ENCODE measurements at places on chromosomes 5 and 9. TPM values are rescaled to one million over a fixed set of nuclear protein-coding genes. Genes with fewer than 3 reads are reported as not detected.

DNA sequence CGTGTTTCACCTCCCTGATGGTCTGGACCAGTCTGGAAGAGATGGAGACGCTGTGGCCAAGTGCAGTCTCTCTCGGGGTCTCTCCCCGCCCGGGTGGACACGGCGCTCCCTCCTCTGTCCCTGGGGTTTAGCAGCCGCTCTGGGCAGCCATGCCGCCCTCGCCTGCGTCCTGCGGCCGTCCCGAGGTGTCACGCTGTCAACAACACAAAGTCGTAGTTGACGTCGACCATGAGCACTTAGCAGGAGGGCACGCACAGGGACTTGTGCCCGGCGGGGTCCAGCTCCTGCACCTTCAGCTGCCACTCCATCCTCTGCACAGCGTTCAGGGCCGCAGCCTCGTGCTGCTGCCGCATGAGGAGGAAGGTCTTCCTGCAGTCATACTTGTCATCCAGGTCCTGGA lies 368.9 kb downstream of the CDH9 start:
- H3K4me1 ChIP-seq: no peaks in the 10 kb centered on the region
- DNase-seq: no peak
- no peak overlapping the region for H3K4me3 ChIP-seq
- H3K27me3 ChIP-seq: no peaks in the 10 kb centered on the region

- DNase-seq: no peak
- no peak overlapping the region for H3K27ac ChIP-seq
- H3K36me3 ChIP-seq: peaks cover 73% of the 10 kb centered on the region
- H3K4me3 ChIP-seq: no peak overlapping the region
- H3K4me1 ChIP-seq: peaks cover 1% of the 10 kb centered on the region
Measured at GRCh38 chr9:36080519-36080918, 43.8 kb downstream of the RECK start.

The LHX3 gene
- not detected for total RNA-seq

The BTNL8 gene
- not detected for total RNA-seq

GRCh38 chr9:93048566-93049448 lies 9.7 kb upstream of the SUSD3 start:
- no peak overlapping the region for H3K27ac ChIP-seq
- no peaks in the 10 kb centered on the region for H3K27me3 ChIP-seq
- no peaks in the 10 kb centered on the region for H3K4me1 ChIP-seq
- H3K4me3 ChIP-seq: no peak overlapping the region

DNA sequence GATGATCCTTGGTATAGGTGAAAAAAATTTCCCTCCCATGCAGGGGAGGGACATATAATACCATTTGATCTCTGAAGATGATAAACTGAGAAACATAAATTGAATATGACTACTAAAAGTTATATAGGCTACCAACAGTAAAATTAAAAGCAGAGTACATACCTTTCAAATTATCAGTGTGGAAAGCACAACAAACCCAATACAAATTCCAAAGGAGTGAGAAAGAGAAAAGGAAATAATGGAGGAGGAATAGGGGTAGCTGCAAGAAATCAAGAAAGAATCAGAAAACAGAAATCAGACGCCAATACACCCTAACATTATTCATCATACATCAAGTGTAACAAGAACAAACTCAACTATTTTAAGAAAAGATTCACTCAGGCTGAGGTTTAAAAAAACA lies 17.7 kb downstream of the GNAQ start:
- H3K36me3 ChIP-seq: no peaks in the 10 kb centered on the region
- no peak for DNase-seq

The GRIN1 gene
- total RNA-seq: not detected

DNA sequence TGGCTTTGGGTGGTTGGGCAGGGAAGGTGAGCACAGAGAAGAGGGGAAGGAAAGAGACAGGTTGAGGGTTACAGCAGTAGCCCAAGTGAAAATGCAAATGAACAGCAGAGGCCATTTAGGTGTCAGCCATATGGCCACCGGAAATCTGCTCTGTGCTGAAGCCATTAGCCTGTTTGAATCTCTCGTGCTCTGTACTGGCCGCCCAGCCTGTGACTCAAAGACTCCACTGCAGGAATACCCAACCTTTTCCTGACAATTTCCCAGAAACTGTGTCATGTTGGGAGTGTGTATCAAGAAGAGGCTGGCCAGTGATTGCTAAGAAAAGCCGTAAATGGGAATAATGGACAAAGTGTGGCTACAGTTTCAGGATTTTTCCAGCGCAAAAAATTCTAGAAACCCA lies 35.9 kb upstream of the RAI14 start:
- peak; percentile 83 for DNase-seq
- H3K4me1 ChIP-seq: peaks cover 37% of the 10 kb centered on the region
- H3K4me3 ChIP-seq: no peak overlapping the region
- no peaks in the 10 kb centered on the region for H3K36me3 ChIP-seq
